ENCODE measurements at places on chromosomes 1 and 21.
A peak's percentile ranks its signal among the peaks of the same experiment; 100 is the strongest.

DNA sequence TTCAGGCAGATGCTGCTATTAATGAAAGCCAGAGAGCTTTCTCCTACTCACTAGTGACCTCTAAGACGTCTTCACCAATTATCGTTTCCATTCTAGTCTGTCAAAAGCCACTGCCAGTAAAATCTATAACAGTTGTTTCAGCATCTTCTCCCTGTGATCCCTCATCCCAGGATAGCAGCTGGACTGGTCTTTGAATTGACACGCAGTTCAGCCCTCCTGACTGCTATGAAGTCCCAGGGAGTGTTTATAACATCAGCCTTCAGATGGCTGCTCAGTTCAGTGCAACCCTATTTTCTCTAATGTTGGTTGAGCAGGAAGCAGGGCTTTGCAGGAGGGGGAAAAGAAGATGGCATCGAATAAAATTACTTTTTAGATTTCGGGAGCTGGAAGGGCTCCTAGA lies 23.6 kb upstream of the MARK1 start:
- DNase-seq = no peak

- DNase-seq = no peak
These were observed 133.6 kb downstream of the EIF4G3 start for GRCh38 chr1:21042929-21043605.

- DNase-seq = no peak
These were observed 926 bp downstream of the POU3F1 start for GRCh38 chr1:38045401-38046332.

DNA sequence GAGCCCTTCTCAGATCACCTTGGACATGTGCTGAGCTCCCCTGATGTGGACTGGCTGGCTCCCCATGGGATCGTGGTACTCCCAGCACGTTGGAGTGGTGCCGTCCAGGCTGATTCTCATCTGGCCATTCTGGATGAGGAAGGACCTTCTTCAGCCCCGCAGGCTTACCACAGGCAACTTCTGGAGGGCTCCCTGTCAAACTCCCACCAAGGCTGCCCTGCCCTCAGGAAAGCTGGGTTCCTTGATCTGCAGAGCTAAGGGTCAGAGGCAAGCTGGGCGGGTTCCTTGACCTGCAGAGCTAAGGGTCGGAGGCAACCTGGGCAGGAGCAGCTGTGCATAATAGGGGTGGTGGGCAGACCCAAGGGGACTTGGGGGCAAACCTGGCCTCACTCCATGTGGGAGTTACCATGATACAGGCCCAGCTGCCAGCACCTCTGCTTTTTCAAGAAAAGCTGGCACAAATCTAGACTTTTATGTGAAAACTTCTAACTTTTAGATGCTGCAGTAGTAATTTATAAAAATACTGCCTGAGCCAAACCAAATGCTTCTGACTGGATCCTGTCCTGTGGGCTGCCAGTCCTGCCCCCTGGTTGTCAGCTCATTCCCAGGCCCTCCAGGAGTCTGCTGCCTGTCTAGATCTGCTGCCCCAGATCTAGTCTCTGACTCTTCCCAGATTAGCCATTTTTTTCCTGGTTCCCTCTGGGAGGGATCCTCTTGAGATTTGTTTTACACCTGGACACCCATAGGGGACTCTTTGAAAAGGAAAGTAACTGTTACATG lies 5.6 kb upstream of the THEM5 start:
- DNase-seq = no peak

DNA sequence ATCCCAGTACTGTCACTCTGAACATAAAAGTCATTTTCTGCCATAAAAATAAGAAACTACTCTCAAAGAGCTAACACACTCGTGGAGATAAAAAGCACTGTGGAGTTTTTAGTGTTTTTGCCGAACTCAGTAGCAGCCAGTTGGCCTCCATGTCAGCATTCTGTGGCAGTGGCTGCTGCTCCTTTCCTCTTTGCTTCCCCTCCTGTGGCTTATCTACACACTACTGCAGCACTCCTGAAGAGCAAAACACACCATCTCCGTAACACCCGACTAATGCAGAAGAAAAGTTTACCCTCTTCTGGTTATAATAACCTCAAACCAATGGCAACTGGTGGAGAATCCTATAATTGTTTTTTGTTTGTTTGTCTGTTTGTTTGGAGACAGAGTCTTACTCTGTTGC lies 44.9 kb downstream of the RAB3GAP2 start:
- no peak for DNase-seq

GRCh38 chr1:1371364-1371745 lies 3.7 kb downstream of the AURKAIP1 start:
- no peak for DNase-seq

GRCh38 chr1:229751610-229752009 lies 125.6 kb downstream of the URB2 start:
- DNase-seq = no peak

DNA sequence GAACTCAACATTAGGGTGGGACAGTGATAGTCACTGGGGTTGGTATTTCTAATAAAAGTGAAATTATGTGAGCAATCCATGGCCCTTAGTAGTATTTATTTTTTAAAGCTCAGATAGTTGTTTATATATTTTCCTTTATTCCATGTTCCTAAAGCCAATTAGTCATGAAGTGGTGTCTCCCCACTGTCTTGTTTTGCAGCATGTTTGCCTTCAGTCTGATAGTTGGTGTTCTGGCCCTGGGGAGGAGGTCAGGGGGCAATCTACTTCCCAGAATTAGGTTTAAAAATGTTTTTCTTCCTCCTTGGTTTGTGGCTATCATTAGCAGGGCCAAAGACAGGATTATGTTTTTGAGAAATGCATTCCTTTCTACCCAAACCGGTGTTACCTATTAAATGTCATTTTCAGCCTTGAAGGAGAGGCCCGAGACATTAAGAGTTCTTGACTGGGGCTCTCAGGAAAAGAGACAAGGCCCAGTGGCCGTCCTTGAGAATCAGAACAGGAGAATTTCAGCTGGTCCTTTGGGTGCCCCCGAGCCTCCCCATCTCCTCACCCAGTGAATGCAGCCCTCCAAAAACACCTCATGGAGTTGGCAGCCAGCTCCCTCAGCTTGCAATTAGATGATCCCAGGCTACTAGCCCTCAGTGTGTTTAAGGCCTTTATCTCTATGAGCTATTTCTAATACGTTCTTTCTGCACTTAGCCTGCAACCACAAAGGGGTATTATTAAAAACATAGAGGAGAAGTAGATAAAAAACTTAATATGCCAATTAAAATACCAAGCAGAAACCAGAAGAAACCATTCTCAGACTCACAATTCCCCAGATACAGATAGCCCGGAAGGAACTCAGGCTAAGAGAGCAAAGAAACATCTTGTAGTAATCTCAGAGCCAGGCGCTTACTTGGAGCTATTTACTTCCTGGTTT lies 71.3 kb upstream of the NGF start:
- no peak for DNase-seq

- no peak for DNase-seq
These were observed 31.3 kb upstream of the SLC19A1 start for GRCh38 chr21:45573452-45574035.

GRCh38 chr21:36985751-36986594 lies 19.5 kb upstream of the HLCS start:
- DNase-seq = no peak

- DNase-seq = no peak
These were observed 9.1 kb downstream of the LAMC1 start for GRCh38 chr1:183032122-183032921.

- no peak for DNase-seq
These were observed 14.9 kb downstream of the SELL start for GRCh38 chr1:169696273-169697100.

- no peak for DNase-seq
These were observed 2.4 kb upstream of the FAM110D start for GRCh38 chr1:26156285-26157038.

- no peak for DNase-seq
These were observed 522.8 kb downstream of the LMO4 start for GRCh38 chr1:87851490-87851889.

- no peak for DNase-seq
These were observed 411.0 kb downstream of the LMO4 start for GRCh38 chr1:87739704-87740103.

DNA sequence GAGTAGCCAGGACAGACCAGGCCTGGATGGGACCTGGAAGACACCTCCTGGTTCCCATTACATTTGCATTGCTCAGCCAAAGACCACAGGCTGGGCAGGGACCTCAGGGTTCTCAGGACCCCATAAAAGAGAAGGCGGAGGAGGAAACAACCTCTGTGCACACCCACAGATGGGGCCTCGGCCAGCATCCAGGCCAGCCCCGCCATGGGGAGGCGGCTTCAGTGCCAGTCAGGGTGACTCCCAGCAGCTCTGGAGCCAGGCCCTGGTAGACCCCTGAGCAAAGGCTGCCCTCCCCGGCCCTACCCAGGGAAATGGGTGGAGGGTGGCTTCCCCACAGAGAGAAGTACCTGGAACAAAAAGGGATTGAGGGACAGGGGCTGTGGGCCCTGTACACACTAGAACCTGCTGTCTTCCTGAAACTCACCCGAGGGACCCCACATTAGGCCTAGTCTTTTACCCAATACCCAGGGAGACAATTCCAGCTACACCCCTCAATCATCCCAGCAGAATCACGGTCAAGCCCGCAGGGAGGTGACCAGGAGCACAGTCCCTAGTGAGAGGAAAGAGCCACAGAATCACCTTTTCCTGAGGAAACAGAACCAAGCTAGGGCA lies 64.5 kb downstream of the PSMG1 start:
- no peak for DNase-seq

GRCh38 chr1:1200876-1201810 lies 5.2 kb downstream of the TNFRSF18 start:
- DNase-seq = peak; percentile 87

Measured in stimulated activated CD8-positive, alpha-beta memory T cell treated with anti-CD3 and anti-CD28 coated beads, Interleukin-4, amount 100 ng/mL, for 4 hours (primary cell).